ENCODE measurements at places on chromosomes 5 and 9.

DNA sequence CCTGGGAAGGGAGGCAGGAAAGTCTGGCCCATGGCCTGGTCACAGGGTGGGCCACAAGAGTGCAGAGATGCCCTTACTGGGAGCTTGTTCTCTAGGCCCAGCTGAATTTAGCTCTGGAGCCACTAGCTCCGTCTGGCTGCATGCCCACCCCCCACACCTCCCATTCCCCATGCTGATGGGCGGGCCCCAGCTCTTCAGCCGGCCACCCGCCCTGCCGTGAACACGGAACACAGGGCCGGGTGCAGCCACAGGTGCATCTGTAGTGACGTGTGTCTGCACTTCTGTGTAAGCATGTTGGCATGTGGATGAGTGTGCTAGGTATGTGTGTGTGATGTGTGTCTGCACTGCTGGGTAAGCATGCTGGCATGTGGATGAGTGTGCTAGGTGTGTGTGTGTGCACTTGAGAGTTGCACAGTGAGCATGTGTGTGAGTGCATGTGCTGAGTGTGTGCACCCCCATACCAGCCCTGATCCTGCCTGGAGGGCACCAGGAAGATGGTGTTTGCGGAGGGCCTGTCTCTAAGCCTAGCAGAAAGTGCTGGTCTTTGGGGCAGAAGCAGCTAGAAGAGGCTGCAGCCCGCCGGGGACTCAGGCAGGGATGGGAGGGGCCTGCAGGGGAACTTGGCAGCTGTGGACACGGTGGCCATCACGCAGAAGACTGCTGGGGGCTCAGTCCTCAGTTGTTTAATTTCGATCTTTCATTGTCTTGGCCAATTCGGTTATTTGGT is 136.4 kb downstream of the CACNA1B start:
- no peak for DNase-seq

GRCh38 chr5:95053253-95053652 is 231.6 kb downstream of the MCTP1 start:
- no peak for DNase-seq

DNA sequence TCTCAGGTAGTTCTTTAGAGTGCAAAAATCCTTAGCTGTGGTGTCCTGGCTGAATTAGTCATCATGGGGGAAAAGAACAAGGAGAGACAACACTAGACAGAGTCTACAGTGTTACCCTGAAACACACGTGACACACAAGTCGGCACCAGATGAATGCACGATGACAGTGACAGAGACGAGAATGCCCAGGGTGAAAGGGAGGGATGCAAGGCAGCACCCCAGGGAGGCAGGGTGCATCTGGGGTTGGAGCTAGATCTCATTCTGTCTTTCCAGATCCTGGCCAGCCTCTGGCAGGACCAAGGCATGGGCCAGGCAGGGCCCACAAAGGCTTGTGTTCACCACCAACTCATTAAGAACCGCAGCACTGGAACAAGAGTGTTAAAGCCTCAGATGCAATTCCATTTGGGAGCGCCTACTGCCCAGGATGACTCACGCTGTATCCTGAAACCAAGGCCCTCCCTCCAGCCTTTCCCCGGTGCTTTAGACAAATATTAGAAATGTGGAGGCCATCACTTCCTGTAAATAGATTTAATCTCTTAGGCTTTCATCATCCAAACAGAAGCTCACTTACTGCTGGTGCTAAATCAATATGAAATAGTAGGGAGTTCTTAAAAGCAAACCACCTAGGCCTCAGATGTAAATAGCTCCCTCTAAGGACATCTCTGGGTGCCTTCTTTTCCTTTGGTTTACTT is 56.1 kb downstream of the IRX2 start:
- DNase-seq = no peak

DNA sequence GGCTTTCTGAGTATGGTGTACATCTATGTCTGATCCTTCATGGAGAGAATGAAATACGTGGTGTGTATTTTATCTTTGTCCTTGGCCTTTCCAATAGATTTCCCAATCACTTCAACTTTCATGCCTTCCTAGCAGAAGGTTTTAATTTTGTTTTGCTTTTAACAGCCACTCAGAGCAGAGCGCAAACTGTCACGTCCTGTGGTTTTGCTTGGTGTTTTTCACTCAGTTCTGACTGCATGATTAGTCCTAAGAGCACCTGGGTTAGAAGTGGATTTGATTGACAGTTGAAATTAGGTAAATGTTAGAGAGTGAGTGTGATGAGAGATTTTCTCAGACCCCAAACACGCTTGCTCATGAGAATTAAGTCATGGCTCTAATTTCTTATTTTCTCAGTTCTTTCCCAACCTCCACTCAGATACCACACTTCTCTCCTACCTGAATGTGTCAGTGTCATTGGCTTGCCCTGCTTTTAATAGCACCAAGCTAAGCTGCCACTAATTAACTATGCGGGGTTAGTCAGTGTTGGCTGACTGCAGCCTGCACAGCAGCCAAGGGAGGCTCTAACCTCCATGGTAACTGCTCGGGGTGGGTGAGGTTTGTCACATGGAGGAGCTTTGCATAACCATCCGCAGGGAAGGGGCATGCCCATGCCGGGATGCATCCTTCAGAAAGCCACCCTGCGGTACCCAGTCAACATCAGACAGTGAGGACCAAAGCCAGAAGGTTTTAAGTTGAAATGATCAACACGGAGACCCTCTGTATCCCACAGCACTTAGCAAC is 173.4 kb downstream of the NR3C1 start:
- no peak for DNase-seq

- DNase-seq = no peak
These were observed 217.5 kb downstream of the CDK5RAP2 start for GRCh38 chr9:120362446-120362845.

- DNase-seq = no peak
These were observed 645 bp downstream of the SAP30L start for GRCh38 chr5:154446195-154447088.

GRCh38 chr5:31148959-31149475 is 44.5 kb upstream of the CDH6 start:
- DNase-seq = no peak

DNA sequence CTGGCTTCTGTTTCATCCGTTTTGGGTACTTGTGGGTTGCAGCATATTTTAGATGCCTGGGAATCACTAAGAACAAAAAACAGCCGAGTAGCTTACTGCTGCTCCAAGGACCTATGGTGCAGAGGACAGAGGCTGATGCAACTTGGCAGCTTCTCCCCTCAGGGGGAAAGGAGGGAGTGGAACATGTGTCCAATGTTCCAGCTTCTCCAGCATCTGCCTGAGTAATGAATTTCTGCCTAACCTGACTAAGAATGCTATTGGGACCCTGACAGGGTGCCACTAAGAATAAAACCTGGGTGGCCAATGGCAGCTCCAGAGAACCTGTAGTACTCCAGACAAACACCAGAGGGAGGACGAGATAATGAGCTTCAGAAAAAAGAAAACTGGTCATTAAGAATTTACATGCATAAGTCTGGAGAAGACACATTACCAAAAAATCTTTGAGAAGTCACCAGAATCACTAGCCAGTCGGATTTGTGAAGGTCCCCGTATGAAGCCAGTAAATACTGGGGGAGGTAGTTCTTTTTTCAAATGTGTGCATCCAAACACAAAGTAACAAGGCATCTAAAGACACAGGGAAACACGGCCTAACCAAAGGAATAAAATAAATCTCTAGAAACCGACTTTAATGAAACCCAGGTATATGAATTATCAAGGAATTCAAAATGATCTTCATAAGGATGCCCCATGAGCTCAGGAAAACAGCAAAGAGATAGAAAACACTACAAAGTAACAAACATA is 293.5 kb downstream of the HINT1 start:
- no peak for DNase-seq

DNA sequence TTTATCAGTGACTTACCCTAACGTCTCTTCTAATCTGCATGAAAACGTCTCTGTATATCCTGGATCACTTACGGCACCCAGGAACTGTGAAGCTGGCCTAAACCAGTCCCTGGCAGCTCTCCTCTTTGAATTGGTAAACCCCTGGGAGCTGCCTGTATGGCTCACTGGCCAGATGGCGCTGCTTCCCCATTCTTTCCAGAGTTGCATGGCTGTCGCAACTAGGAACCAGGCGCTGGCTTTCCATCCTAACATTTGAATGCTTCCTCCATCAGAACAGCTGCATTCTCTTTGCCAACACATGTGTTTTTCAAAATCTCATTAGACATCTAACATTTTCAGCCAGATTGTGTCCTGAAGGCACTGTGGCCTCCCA is 8.0 kb upstream of the PCA3 start:
- DNase-seq = no peak

DNA sequence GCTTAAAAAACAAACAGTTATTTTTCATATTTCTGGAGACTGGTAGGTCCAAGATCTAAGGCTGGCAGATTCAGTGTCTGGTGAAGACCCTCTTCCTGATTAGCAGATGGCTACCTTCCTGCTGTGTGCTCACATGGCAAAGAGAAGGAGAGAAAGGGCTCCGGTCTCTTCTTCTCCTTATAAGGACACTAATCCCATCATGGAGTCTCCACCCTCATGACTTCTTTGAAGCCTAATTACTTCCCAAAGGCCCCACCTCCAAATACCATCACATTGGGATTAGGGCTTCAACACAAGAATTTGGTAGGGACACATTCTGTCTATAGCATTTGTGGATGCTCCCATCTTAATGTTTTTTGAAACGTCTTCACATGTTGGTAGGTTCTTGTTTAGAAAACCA is 391.1 kb downstream of the TMEM161B start:
- DNase-seq = no peak

DNA sequence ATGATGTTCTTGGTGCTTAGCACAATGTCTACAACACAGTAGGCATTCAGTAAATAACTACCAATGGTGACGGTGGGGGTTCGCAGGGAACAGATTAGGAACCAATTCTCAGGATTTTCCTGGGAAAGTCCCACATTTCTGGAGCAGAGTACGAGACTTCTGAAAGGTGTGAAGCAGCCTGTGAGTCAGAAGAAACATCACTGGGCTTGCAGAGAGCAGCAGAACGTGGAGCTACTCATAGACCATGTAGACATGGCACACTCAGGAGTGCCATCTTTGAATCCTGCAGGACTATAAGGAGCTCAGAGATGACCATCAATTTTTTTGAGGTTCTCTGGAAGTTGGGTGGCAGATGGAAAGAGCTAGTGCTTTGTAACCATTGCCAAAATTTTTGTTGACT is 106.6 kb upstream of the ANKRD55 start:
- DNase-seq = no peak

- DNase-seq = no peak
These were observed 53.7 kb downstream of the IPO11 start for GRCh38 chr5:62465985-62466925.

- DNase-seq = no peak
These were observed 12.7 kb upstream of the THG1L start for GRCh38 chr5:157718519-157718918.

GRCh38 chr9:88753691-88754367 is 218.9 kb downstream of the NXNL2 start:
- no peak for DNase-seq

DNA sequence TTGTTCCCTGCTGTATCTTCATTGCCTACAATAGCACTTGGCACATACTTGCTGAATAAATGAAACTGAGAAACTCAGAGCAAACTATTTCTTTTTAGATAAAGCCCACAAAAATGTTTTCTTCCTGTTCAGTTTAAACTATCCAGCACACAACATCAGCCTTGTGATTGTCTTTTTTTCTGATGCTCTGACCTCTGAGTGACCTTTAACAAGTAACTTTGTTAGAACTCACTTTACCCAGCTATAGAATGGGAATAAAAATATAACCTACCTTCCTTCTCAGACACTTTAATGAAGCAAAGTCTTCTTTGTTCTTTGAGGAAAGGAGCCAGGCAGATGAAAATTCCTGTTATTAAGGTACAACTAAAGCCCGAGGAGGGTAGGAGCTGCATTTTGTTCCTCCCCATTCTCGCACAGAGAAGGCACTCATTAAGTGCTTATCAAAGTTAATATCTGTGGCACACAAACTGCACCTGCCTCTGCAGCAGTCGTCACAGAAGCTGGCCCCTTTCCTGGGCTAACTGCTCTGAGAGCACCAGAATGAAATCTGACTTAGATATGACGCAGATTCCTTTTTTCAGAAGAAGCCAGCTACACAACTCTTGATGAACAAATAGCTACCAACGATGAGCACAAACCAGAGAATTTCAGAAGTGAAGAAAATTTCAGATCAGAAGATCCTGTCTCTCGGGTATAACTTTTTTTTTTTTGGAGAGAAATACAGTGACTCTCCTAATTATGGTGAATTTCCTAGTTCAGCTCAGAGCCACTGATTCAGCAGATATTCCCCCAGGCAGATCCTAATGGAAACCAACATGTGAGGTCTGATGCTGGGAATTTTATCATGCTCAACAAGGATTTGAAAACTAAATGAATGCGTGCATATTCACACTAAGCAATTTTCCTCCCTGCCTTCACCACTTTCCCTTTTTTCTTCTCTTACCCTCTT is 31.0 kb upstream of the NR3C1 start:
- no peak for DNase-seq

DNA sequence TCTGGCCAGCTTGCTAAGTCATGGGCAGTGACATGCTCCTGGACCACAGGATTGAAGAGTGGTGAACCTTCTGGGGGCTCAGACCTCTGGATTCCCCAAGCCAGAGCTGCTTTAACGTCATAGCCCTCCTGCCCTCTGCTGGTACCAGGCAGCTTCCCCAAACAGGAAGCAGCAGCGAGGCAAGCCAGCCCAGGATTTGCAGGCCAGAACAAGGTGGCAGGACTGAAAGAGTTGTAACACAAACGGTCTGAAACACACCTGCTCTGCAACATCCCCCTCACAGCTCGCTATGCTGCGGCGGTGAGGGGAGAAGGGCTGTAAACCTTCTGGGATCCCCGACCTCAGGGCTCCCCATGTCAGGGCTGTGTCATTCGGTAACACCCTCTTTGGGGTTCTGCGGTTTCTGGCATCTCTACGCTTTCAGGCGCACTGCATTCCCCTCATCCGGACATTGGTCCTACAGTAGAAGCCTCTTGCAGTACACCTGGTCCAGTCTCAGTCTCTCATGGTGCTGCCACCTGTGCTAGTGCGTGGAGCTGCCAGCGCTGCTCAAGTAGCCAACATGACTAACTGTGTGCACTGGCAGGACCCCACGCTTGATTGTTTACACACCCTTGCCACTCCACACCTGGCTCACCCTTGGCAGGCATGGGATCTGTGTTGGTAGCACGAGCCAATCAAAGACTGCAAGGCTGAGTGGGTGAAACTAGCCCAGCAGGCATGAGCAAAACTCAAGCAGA is 893.3 kb downstream of the PTPRD start:
- no peak for DNase-seq

DNA sequence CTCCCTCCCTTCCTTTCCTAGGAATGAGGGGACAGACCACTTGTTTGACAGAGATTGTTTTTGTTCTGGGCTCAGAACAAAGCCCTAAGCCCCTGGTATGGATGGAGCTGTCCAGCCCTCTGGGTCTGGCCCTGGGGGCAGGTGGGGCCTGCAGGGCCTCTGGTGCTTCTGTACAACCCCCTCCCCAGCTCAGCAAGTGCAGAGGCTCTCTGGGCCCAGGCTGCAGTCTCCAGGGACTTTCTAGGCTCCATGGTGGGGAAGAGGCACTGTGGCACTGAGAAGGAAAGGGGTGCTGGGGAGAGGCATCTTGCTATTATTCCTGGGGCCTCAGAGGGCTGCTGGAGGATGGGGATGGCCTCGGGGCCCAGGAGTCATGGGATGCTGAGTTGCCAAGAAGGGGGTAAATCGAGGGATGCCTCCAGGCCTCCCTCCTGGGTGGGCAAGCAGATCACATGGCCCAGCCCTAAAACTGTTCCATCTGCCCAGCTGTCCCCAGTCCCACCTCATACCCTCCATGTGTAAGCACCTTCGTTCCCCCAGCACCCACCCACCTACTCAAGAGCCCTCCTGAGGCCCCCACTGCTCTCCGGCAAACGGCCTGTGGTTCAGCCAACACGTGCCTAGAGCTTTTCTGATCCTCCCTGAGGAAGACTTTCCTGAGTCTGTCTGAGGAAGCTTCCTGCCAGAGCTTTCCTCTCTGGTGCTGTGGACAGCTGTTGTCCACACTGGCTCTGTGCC is 225.7 kb downstream of the CACNA1B start:
- DNase-seq = no peak
